ENCODE measurements at places on chromosomes 1 and 21. TPM values are rescaled to one million over a fixed set of nuclear protein-coding genes. Genes with fewer than 3 reads are reported as not detected.

GRCh38 chr1:1770102-1770501 lies 8.2 kb downstream of the NADK start:
- no peak for DNase-seq

DNA sequence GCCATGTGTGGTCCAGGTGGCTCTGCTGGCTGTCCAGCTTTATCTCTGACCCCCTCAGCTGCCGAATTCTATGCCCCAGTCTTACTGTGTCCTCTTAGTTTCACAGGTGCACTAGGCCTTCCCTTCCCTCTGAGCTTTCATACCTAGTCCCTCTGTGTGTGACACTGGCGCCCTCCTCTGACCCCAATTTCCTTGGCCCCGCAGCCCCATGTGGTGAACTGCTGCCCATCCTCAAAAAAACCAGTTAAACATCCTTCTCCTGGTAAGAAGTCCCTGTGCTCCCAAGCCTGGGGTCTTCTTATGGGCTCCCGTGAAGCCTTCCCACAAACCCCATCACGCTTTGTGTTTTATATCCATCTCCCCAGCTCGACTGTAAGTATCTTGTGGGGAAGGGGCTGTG lies 93.9 kb upstream of the TSPAN2 start:
- no peak for DNase-seq

DNA sequence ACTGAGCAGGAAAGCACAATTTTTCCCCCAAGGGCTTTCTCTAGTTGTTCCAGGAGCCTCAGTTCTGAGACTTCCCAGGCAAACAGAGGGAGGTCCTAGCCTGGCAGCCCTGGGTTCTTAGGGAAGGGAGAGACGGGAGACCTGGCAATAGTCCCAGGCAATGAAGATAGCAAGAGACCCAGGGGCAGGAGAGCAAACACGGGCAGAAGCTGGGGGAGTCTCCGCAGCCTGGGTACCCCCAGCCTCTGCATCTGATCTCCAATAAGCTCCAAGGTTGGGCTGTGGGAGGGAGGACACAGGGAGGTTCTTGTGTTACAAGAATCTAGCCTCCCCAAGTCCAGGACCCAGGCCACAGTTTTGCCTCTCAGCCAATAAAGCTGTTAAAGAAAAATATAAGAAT lies 2.4 kb downstream of the BLACAT1 start:
- no peak for DNase-seq

GRCh38 chr1:42085596-42085995 lies 67.6 kb upstream of the GUCA2B start:
- DNase-seq, result no peak

GRCh38 chr1:192936313-192937018 lies 122.7 kb downstream of the UCHL5 start:
- no peak for DNase-seq

DNA sequence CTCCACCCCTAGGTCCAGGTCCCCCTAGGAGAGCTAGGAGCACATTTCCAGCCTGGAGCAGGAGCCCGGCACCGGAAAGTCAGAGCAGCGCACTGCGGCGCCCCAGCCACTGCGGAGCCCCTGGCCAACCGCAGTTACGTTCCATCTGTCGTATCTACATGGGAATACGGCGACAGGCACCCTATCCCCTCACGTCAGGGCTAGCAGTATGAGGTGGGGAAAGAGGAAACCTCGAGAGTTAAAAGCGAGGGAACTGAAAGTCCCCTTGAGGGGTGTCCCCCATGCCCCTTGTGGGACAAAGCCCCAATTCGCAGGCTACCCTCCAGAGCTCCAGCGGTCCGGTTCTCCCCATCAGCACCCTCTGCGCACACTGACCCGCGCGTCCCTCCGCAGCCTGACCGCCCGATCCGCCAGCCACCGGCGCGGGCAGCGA lies 995 bp downstream of the COLGALT2 start:
- peak; percentile 42 for DNase-seq

- no peak for DNase-seq
These were observed 51.3 kb downstream of the PCNX2 start for GRCh38 chr1:233244183-233244582.

DNA sequence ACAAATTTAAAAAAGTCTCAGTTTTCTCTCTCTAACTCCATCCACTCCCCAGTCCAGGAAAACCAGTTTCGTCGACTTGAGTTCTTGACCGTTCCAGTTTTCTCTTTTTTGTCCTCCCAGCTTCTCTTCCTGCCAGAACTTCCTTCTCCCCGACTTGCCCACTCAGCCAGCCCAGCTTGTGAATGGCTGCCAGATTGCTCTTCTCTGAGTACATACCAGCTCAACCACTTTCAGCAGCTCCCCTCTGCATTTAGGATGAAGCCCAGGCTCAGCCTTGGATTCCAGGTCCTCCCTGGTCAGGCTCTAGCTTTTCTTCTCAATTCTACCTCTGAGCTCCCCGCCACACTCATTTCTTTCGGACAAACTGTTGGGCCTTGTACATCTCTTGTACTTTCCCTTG lies 1.4 kb downstream of the DIO1 start:
- DNase-seq, result no peak

DNA sequence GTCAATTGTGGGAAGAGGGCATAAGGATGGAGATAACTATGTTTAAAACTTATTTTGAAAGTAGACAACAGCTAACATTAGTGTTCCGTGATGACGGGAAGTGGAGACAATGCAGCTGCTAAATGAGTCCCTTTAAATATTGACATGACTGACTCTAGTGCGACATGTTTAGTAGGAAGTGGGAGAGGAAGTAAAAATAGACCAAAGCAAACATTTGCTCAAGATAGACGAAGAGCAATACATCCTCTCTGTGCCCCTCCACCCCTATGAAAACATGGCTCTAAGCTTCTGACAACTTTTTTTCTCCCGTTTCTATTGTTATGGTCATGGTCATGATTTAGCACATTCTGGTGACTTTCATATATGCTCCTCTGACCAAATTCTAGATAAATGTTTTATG lies 60.0 kb upstream of the HMCN1 start:
- no peak for DNase-seq

DNA sequence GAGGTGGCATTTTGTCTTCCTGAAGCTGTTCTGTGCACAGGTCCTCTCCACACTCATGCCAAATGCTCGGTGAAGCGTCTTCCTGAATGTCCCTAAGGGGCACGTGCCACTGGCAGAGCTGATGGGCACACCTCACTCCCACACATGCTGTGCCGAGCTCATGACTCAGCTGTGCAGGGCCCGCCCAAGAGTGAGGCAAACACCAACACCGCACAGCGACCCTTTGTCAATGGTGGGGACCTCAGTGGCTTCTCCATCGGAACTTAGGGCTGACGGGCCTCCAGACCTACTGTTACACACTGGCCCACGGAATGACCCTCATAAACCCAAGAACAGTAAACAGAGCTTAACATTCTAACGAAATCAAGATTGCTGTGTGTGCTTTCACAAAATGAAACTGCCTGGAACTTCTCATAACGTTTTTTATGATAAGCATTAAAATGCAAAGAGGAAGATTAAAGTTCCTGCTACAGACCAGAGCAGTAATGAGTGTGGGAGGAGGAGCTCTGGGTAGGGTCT lies 89.3 kb downstream of the SIM2 start:
- DNase-seq, result no peak

DNA sequence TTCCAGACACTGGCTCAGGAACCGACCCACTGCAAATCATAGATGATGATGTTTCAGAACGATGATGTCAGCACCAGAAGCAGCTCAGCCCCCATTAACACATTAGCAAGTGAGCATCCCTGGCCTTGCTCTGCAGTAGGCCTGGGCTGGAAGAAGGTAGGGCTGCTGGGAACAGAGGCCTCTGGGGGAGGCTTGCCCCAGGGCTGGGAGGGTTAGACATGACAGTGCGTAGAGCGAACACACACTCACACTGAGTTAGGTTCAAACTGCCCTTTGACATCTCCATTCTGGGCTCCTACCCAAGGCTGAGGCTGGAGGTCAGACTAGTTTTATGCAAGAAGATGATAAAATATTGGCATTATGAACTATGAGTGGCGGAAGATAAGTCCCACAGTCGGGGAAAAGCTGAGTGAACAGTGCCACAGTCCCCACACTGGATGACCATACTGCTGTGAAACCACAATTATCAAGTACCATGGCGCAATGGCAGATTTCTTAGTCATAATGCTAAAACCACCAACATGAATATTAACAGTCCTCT lies 91.1 kb downstream of the DMRTB1 start:
- DNase-seq, result no peak

GRCh38 chr1:64823691-64824476 lies 79.0 kb downstream of the RAVER2 start:
- DNase-seq, result peak; percentile 65

GRCh38 chr1:47178020-47178419 lies 11.8 kb downstream of the PDZK1IP1 start:
- no peak for DNase-seq

- no peak for DNase-seq
These were observed 2.9 kb downstream of the LAMC1 start for GRCh38 chr1:183025782-183026774.

DNA sequence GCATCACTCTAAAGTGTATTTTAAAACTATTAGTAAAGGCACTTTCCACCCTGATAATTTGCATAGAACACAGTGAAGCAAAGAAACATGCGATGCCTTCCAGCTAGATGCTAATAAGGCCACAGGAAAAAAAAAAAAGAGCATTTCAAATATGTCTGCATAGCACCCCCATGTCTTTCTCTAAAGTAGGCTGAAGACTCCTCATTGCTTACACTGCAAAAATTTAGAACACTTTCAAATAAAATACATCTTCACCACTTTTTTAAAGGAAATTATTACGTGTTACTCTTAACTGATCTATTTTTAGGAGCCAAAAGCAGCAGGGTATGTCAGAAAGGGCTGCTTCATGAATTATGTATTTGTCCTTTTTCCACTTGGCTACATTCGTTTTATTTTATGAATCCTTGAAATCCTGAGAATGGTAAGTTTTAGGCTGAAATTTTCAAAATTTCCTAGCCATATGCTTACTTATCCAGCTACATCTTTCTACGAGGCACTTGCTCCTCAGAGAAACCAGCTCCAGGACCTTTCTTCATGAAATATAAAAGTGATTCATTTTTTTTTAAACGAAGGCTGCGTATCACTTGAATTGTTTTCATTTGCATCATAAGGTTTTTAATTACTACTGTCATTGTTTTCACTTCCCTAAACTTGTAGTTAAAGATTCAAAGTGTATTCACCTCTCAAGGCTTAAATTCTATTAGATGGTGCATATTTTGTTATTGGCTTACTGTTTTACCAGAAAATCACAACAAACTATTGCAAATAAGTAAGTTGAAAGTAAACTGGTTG lies 513.0 kb downstream of the PTPRC start:
- DNase-seq, result no peak

DNA sequence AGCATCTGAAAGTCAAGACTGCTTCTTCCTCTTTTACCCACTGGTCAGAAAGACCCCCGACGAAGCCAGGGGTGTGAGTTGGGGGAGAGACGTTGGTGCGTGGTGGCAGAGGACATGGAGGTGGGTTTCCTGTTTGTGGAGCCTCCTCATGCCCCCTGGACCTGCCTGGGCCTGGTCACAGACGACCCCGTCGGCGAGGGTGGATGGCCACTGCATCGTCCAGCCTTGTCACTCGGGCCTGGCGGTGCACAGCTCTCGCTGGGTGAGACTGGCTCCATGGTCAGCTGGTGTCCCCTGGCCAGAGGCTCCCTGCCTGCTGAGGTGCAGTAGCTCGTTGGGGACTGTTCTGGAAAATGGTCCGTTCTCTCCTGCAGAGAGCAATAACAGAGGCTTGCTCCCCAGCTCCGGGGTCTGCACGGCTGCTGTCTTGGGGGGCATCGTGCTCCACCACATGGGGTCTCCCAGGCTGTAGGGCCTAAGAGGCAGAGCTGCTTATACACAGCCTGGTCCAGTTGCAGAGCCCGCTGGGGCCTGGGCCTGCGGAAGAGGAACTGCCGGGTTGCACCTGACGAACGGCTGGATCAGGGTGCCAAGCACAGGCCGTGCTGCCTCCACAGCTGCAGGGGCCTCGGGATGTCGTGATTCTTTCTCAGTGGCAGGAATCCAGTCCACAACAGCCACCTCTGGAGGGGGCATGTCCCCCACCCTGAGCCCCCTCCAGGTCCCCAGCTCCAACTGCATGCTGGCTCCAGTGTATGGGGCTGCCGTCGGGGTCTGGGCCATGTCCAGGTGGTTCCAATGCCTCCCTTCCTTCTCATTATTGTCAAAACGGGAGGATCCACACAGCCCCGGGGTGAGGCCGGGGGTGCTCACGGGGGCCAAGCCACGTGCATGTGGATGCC lies 18.0 kb upstream of the ACTRT2 start:
- no peak for DNase-seq

- peak; percentile 40 for DNase-seq
These were observed 34.0 kb upstream of the SSX2IP start for GRCh38 chr1:84724128-84724860.

GRCh38 chr21:27586986-27587385 lies 620.1 kb upstream of the ADAMTS5 start:
- DNase-seq, result no peak

DNA sequence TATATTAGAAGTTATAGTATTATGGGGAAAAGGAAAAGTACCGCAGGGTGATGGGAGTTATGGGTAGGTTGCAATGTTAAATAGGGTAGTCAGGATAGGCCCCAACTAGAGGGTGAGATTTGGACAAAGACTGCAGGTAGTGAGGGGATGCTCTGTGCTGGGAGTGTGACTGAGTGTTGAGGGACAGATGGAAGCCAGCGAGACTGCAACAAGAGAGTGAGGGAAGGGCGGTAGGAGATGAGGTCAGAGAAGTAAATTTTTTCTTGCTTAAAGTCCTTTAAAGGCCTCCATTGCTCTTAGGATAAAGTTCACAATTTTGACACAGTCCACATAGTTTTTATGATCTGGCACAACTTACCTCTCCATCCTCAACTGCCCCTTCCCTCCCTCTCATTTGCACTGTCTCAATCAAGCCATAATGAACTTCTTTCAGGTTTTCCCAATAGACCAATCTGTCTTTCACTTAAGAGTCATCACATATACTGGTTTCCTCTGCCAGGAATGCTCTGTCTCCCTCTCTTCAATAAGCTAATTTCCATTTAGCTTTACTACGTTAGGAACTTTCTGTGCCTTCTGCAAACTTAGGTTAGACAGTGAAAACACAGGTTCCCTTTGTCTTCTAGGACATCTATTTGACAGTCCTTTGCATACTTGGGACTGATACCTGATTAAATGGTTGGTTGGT lies 237.7 kb upstream of the CACYBP start:
- DNase-seq, result no peak

- no peak for DNase-seq
These were observed 25.2 kb downstream of the VAMP4 start for GRCh38 chr1:171716616-171717015.

FLAD1 gene
- total RNA-seq, result 35.9 TPM

DENND2C gene
- 7.7 TPM for total RNA-seq

ACTA1 gene
- total RNA-seq, result 1.5 TPM

OR10Z1 gene
- total RNA-seq, result not detected

LINGO4 gene
- 0.13 TPM for total RNA-seq

NBPF4 gene
- not detected for total RNA-seq

IL20 gene
- total RNA-seq, result not detected

KRTAP13-2 gene
- not detected for total RNA-seq

CD52 gene
- total RNA-seq, result 21.8 TPM

C1orf105 gene
- total RNA-seq, result 0.85 TPM

TLR5 gene
- 0.77 TPM for total RNA-seq

ADORA1 gene
- 16.3 TPM for total RNA-seq

GPR89A gene
- total RNA-seq, result 24.6 TPM

Data from endothelial cell (in vitro differentiated cells).